ENCODE measurements at places on chromosomes 12 and 14. TPM values are rescaled to one million over a fixed set of nuclear protein-coding genes. Genes with fewer than 3 reads are reported as not detected.

Gene EEA1
- polyA plus RNA-seq, result 5.0 TPM

Gene OR4N2
- polyA plus RNA-seq, result not detected

Gene SYCP3
- polyA plus RNA-seq, result 0.22 TPM

Gene FSCB
- polyA plus RNA-seq, result not detected

Gene P2RX7
- not detected for polyA plus RNA-seq

Gene CLEC12A
- polyA plus RNA-seq, result not detected

Gene C3AR1
- not detected for polyA plus RNA-seq

Gene MBD6
- 25.3 TPM for polyA plus RNA-seq

Gene CRIP1
- 1,023 TPM for polyA plus RNA-seq

Gene IGF1
- polyA plus RNA-seq, result not detected

Gene PLEKHG7
- polyA plus RNA-seq, result not detected

GRCh38 chr14:74518221-74518620 is 24.7 kb downstream of the ISCA2 start:
- no peak for DNase-seq

GRCh38 chr12:110354172-110354780 is 49.2 kb downstream of the ANAPC7 start:
- no peak for DNase-seq

DNA sequence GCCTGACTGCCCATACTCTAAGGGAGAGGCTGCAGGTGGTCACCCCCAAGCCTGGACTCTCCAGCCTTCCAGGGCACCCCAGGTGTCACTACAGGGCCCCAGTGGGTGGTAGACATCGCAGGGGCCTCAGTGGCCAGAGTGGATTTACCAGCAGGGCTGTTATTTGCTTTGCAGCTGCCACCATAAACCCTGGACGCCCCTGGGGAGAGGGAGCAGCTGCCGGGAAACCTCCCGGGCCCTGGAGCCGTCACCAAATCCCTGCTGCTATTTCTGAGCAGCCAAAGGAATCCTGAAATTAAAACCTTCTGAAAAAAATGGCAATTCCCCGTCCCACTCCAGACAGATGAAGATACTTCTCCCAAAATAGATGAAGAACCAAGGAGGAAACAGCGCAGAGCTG is 13.9 kb downstream of the TMEM119 start:
- DNase-seq, result no peak

- DNase-seq, result no peak
These were observed 661.7 kb downstream of the VRK1 start for GRCh38 chr14:97458661-97459579.

GRCh38 chr12:17577405-17577804 is 512.6 kb downstream of the RERGL start:
- DNase-seq, result no peak

- DNase-seq, result no peak
These were observed 10.6 kb downstream of the METAP2 start for GRCh38 chr12:95484524-95484923.

GRCh38 chr12:42143452-42144157 is 1.1 kb downstream of the GXYLT1 start:
- peak; percentile 55 for DNase-seq

DNA sequence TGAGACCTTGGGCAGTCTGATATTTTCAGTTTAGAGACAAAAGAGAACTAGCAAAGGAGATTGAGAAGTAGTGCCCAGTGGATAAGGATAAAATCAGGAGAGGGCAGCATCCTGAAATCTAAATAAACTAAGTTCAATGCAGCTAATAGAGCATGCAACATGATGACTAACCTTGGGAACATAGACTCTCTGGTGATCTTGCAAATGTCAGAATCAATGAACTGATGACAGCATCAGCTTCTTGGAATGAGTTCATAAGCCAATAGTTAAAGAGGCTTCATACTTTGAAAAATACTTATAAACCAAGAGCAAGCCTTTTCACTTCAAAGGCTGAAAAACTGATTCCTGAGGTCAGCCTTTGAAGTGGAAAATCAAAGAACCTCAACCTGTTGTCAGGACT is 8.2 kb downstream of the TAS2R19 start:
- DNase-seq, result no peak

GRCh38 chr14:51738754-51739153 is 87.0 kb downstream of the FRMD6 start:
- DNase-seq, result peak; percentile 20

- DNase-seq, result no peak
These were observed 17.1 kb downstream of the GSC start for GRCh38 chr14:94752591-94753436.

DNA sequence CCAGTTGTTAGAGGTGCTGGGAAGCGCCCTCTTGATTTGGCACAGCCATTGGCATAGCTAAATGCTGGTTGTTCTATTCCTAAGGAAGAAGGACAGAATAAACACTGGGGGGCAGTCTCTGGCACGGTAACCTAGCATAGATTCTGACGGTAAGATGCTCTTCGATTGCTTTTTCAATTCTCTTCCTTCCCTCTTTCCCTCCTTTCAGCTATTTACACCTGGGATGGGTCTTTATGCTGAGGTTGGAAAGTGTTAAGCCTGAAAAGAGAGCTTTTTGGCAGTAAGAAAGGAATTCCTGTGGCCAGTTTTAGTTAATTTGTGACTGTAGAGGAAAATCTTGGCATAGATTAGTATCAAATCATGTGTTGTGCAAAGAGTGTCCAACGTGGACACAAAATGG is 162.8 kb downstream of the SNAPC1 start:
- DNase-seq, result peak; percentile 22

DNA sequence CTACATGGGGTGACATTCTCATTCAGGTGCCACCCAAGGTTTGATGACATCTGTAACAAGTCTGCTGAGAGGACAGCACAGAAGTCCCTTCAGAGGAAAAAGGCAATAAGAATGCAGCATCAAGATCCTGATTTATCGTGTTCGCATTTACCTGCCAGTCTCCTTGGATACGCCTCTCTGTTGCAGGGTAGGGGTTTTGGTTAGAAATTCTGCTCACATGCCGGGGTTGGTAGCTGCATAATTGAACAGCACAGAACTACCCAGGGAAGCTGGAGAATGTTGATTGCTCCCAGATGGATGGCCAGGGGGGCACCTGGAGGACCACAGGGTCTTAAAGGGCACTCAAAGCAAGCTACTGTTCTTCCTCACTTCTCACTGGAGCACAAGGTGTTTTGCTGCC is 31.1 kb upstream of the CHST11 start:
- no peak for DNase-seq

DNA sequence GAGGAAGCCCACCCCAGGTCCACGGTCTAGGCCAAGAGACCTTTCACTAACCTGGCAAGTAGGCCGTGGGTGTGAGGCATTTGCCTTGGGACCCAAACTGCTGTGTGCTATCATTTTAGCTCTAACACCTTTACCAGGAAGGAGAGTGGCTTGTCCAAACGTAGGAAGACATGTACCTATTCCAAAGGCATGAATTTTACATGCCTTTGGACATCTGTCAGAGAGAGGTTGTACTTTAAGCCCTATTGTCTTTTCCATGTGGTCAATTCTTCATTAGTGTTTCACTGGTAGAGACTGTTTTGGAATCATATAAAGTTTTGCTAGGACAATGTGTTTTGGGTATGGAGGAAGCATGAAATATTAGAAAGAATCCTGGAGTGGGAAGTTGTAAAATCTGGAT is 148.8 kb downstream of the SLC41A2 start:
- no peak for DNase-seq

- no peak for DNase-seq
These were observed 62.8 kb downstream of the OTOGL start for GRCh38 chr12:80162177-80162576.

- DNase-seq, result no peak
These were observed 94.8 kb downstream of the ETNK1 start for GRCh38 chr12:22719745-22720144.

GRCh38 chr14:20180486-20180885 is 10.2 kb upstream of the OR11G2 start:
- no peak for DNase-seq

DNA sequence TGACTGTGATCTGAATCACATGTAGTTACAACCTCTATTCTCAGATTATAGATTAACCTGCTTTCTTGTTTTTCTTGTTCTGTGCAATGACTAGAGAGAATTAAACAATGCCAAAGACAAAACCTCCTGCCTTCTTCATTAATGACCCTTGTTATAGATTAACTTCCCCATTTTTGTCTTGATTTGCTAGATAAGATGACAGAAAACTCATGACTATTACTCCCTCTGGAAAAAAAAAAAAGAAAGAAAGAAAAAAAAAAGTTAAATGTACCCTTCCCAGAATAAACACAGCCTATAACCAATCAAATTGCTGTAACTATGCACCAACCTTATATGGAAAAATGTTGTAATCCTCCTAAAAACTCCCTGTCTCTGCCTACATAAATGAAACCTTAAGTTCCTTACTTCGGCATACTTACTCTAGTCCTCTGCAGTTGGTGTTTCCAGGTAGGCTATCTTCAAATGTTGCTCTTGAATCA is 41.1 kb upstream of the PCED1B start:
- peak; percentile 21 for DNase-seq

- DNase-seq, result no peak
These were observed 106.4 kb downstream of the EFCAB11 start for GRCh38 chr14:89848165-89848564.

- peak; percentile 6 for DNase-seq
These were observed 377.9 kb downstream of the CCDC91 start for GRCh38 chr12:28568118-28568517.

GRCh38 chr14:33282331-33283230 is 343.9 kb downstream of the NPAS3 start:
- DNase-seq, result no peak

DNA sequence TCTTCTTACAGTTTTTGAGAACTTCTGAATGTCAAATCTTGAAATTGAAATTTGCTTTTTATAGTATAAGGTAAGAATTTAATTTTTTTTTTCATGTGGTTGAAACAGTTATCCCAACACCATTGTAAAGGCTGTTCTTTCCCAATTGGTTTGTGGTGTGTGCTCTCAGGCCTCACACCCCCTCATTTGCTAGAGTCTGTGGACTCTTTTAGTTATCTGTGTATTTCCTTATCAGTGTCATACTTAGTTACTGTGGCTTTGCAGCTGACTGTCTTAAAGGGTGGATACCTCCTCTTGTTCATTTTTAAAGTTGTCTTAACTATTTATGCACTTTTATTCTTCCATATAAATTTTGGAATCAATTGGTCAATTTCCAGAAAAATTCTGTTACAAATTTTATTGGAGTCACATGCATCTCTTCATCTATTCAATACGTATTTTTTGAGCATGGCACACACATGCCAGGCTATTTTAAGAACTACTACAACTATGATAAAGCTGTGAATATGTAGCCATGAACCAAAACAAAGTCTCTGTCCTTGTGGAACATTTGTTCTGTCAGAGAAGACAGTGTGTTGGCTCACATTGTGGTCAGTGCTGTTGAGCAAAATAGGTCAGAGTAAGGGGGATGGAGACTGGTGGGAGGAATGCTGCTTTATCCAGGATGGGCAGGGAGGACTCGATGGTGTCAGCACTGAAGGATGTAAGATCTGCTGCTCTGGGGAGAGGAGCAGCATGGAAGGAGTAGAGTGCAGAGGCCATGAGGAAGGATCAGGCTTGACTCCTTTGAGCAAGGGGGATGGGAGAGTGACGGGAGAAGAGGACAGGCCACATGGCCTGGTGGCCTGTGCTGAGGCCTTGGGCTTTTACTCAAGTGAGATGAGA is 24.1 kb downstream of the FGF23 start:
- DNase-seq, result no peak

GRCh38 chr14:20493634-20494033 is 11.7 kb upstream of the RNASE10 start:
- DNase-seq, result no peak

GRCh38 chr14:39230416-39231035 is 3.2 kb upstream of the MIA2 start:
- DNase-seq, result no peak

- peak; percentile 94 for DNase-seq
These were observed 30.6 kb upstream of the RPLP0 start for GRCh38 chr12:120231316-120232011.

- DNase-seq, result no peak
These were observed 1.5 kb downstream of the RFLNA start for GRCh38 chr12:124296295-124296915.

DNA sequence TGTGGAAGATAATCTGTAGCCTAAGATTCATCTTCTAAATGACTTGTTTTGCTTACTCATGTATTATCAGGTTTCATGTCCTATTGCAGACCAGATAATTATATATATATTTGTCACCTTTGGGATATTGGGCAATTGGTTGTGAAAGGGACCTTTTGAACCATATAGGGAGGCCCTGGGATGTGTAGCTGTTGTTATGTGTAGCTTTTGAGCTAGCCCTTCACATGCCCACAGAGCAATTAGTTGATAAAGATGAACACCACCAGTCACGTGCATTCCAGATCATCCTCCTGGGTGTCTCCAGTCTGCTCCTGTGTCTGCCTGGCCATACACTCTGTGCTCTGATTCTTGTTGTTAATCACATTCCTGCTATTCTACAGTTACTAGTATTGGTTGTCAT is 431.2 kb upstream of the FBXO33 start:
- DNase-seq, result no peak

DNA sequence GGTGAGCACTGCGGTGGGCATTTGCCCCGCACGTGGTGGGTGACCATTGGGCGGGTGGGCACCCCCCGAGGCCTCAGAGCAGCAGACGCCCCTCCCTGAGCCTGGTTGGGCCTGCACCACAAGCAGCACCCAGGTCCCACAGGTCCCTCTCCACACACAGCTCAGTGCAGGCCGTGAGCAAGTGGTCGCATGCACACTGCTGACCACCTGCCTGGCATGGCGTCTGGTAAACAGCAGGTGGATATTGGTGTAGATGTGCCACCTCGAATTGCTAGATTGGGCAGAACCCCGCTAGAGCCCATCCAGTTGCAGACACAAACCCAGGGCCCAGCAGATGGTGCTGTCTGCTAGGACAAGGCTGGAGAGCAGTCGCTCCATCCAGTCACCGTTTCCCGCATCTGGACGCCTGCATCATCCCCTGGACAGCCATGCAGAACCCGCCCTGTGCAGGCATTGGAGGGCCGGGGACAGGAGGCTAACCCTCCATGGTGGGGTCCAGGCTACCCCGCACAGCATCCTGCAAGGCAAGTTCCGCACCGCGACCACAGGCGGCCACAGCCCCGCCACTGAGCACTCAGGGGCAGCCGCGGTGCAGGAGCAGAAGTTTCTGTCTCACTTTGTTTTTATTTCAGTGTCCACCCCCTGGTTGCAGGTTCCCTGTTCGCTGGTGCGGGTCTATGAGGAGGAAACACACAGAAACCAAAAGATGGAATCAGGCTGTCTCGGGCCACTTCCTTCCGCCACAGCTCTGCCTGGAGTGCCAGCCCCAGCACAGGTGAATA is 45.6 kb upstream of the RIMBP2 start:
- DNase-seq, result peak; percentile 82

DNA sequence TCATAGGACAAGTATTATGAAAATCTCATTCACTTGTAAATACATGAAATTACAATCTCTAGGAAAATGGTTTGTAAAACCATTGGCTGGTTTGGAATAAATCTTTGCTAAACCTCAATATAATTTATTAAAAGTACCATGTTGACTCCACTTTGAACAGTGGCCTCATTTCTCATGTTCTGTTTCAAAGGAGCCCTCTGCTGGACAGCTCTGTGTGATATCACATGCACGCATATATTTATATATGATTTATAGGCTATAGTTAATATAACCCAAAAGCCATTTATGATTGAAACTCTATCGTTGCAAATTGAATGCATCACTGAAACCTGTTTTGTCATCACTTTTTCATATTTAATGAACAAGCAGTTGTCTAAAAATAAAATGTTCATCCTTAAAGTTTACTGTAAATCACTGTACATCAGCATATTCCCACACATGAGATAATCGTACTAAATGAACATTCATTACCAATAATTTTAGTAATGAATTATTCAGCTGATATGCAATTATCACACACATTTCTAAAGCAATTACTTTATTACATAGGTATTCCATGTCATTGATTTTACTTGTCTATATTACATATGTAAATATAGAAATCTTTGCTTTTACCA is 493.8 kb downstream of the NPAS3 start:
- DNase-seq, result peak; percentile 1
